Dorsolateral prefrontal cortex (tissue), 122 donors: ENCODE measurements at places on chromosomes 11 and 22. TPM values are rescaled to one million over a fixed set of nuclear protein-coding genes. Genes with fewer than 3 reads are reported as not detected.

The PGA5 gene
- total RNA-seq, result not detected

The MS4A15 gene
- total RNA-seq, result not detected

The TP53I11 gene
- 37.8 TPM for total RNA-seq

The PRODH gene
- total RNA-seq, result 60.9 TPM

The OR52H1 gene
- not detected for total RNA-seq

The ART5 gene
- total RNA-seq, result not detected

The OR8D4 gene
- 0.31 TPM for total RNA-seq

The HOATZ gene
- not detected for total RNA-seq

The SEZ6L gene
- 99.6 TPM for total RNA-seq

DNA sequence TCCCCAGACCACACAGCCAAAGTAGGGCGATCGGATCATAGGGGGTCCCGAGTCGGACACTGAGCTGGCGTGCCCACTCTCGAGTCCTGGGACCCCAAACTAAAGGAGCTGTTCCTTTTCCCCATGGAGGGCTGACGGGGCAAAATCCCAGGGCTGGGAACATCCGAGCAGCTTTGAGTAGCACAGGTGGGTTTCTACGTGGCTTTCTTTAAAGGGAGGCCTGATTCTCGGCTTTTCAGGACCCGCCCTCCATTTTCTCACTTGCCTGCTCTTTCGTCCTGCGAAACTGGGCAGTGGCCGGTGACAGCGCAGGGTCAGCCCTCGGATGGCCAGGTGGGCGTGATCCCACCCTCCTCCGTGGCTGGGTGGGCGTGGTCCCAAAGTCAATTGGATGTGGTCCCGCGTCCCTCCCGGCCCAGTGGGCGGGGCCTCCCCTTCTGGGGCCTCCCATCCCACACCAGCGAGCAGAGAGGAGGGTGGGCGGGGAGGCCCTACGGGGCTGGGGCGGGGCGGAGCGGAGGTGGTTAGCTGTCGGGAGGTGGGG is 17.5 kb upstream of the TXNRD2 start:
- DNase-seq, result no peak

DNA sequence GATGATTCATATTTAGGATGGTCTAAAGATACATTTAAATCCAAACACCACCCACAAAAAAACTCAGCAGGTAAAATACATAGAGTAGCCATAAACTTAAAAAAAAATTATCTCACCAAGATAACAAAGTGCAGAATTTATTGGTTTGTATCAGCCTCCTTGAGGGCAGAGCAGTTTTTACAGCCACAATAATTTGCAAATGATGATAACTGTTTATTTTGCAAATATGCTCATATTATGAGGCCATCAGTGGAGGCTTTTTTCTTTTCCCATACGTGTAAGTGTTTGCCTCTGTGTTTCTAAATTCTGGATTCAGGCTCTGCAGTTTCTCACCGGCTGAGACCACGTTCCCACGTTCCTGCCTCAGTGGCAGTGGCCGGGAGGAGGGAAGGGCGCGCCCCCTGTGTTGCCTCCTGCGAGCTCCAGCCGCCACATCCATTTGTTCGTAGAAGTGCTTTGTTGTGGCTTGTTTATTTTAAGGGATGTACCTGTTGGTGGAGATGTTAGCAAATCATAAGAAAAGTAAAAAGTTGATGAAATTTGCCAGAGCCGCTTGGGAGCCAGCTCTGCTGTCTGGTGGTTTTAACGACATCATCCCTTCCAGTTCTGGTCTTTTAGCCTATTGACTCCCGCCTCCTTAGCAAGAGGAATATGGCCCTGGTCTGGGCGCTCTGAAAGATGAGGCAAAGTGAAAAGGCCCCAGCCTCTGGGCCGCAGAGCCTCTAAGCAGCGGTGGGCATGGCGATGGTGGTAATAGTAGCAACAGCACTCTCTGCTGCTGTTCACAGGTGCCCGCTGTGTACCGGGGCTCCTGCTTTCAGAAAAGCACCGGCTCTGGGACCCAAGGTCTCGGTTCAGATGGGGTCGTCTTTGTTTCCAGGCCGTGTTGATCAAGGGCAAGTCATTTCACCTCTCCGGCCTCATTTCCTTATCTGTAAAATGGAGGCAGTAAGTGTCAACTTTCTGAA is 66.7 kb upstream of the PPARA start:
- peak; percentile 44 for DNase-seq

DNA sequence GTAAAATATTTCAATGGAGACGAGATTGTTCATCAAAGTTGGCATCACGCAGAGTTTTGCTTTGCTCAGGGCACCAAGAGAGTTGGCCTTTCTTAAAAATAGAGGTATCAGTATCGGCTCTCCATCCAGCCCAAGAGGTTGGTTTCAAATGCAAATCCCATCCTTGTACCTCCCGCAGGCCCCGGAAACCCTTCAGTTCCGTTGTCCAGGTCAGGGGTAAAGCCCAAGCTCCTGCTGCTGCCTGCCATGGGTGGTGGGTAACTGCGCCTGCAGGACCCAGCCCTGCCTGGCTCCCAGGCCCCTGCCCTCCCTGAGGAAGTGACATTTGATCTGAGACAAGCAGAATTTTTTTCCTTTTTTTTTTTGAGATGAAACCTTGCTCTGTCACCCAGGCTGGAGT is 49.3 kb upstream of the RTL6 start:
- no peak for DNase-seq

DNA sequence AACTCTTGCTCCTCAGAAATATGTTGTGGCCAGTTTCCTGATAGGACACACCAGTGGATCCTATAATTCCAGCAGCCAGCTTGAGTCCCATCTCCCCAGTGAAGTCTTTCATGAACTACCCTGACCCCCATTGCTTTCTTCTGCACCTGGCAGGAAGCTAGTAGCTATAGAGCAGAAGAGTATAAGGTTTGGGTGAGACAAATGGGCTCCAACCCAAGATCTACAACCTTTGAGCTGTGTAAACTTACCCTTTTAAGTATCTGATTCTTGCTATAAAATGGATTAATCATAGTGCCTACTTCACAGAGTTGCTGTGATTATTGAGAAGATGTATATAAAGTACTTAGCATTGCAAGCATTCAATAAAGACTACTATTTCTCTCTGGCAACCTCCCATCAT is 396.9 kb upstream of the CADM1 start:
- no peak for DNase-seq

- DNase-seq, result no peak
Observed at GRCh38 chr11:35165423-35166368, 26.7 kb downstream of the CD44 start.

DNA sequence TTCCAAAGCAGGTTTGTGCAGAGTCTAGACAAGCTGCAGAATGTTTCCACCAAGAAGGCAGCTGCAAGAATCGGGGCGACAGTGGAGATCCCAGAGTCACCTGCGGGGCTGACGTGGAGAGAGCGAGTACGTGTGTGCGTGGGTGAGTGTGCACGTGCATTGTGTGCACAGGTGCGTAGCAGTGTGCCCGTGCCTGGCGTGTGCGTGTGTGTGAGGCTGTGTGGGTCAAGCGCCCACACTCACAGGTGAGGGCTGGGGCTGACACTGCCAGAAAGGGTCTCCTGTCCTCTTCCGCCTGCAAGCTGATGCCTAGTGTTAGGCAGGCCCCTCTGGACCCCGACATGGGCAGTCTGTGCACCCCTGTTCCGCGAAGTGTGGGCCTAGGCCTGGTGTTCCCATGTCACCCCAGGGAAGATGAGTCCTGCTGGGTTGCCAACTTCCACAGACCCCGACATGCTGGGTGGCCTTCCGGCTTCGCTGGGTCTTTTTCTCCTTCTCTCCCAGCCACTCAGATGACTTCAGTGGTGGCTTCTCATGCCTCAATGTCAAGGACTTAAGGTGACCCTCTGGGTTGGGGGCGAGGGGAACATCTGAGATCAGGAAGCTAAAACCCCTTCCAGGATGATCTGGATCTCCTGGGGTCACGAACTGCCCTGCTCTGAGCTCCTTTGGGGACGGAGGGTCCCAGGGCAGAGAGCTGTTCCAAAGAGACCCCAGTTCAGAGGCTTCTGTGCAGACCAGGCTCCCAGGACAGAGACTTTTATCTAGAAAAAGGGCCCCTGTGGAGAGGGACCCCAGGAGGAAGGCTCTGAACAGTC is 10.4 kb upstream of the SYT8 start:
- no peak for DNase-seq

DNA sequence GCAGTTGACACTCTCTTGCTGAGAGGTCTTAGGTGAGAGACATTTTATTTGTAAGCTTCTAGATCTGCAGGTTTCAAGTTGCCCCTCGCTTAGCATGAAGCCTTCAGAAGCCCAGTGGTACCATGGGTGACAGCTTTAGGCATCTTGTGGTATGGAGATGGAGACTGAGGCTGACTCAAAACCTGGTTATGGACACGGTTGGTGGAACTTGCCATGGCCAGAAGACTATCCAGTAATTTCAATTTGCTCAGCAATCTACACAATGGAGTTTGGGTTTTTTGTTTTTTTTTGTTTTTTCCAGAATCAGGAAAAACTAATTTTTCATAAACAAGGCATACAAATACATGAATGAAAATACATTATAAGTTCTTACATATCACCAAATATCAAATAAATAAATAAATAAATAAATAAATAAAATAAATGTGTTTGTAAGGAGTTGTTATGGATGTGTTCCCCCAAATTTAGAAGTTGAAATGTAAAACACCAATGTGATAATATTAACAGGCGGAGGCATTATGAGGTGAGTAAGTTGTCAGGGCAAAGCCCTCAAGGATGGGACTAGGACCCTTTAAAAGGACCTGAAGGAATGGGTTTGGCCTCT is 22.6 kb downstream of the ETS1 start:
- no peak for DNase-seq

- no peak for DNase-seq
Observed at GRCh38 chr22:31584804-31585160, 77.2 kb downstream of the PISD start.

DNA sequence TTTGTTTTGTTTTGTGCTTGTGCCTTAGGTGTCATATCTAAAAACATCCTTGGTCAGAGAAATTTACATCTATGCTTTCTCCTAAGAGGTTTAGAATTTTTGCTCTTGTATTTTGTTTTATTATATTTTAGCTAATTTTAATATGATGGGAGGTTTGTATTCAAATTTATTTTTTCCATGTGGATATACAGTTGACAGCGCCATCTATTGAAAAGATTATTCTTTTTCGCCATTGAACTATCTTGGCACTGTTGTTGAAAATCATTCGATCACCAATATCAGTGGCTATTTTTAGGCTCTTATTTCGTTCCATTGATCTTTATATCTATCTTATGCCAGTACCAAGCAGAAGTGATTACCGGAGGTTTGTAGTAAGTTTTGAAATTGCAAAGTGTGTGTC is 510.3 kb downstream of the BRD1 start:
- DNase-seq, result no peak

- no peak for DNase-seq
Observed at GRCh38 chr22:27809700-27810608, 8.4 kb upstream of the MN1 start.

DNA sequence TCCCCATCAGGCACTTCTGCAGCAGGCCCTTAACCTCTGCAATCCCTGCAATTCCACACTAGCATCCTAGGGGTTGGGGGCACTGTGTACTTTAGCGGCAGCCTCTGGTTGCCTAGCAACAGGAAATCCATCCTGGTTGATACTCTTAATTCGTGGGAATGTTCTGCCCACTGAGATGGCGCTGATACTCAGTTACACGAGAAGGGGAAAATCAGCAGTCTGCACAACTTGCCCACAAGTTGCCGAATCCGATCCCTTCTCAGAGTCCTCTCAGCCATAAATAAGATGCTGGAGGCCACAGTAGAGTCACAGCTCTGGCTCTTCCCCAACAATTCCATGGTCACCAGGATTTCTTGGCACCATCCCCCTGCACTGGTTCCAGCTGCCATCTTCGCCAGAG is 57.6 kb upstream of the CRYBB3 start:
- no peak for DNase-seq

DNA sequence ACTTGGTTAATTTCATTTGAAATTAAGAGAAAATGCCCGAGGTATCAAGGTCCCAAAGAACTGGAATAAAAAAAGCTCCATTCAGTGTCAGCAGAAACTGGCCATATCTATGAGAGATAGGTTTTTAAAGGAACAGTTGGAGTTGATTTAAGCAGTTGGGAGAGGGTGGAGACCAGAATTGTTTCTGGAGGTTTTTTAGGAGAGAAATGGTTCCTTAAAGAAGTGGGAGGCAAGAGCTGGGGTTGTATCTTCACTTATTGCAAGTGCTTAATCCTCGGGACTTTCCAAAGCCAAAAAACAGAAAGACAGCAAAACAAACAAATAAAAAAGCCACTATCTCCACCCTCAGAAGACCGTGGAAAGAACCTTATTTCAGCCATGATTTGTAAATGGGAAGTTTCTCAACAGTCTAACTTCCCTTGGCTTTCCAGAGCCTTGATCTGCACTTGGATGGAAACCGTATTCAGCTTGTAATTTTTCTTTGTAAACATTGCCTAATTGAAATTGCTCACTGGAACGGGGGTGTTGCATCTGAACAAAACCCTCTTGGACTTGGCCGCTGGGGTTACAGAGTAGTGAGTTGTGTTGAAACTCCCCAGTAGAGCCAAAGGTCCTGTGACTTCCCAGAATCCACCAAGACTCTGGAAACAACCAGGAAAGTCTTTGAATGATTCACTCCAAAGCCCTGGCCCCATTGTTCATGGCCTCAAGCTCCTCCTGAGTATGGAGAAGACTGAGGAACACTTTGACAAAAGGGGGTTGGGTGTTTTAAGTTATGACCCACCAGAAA is 115.6 kb downstream of the SLC1A2 start:
- DNase-seq, result peak; percentile 38

- DNase-seq, result no peak
Observed at GRCh38 chr11:127492029-127492428, 491.5 kb upstream of the KIRREL3 start.

DNA sequence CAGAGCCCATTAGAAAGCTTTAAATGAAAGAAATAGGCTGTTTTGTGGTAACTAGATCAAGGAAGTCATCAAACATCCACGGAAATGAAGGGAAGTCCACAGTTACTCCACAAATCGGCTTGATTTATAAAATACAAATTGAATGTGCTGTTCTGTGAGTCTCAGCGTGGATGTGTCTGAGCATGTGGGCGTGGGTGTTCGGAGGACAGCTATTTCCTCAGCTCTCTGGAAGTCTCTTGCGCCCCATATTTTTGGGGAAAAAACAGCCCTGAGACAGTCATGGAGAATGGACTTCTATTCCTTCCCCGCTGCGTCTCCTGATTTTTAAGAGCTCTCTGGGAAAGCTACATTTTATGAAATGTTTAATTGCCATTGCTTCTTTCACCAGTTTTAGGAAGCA is 144.4 kb downstream of the EFCAB6 start:
- no peak for DNase-seq

- no peak for DNase-seq
Observed at GRCh38 chr11:60771879-60772525, 13.1 kb upstream of the MS4A10 start.

DNA sequence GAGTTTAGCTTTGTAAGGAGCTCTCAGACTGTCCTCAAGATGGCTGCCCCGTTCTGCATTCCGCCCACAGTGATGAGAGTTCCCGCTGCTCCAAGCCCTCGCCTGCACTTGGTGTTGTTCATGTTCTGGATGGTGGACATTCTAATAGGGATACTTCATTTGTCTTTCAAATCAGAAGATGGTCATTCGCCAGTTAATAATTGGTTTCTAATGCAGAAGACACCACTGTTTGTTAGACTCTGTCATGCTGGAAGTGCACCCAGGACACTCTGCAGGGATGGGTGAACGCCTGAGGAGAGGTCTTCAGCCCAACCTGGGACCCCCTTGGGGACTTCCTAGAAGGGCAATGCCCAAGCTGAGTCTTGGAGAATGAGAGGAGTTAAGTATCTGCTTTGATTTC is 836.4 kb downstream of the TBC1D22A start:
- no peak for DNase-seq

GRCh38 chr11:79427611-79428327 is 13.1 kb downstream of the TENM4 start:
- DNase-seq, result no peak

GRCh38 chr11:120556797-120557196 is 45.2 kb downstream of the GRIK4 start:
- no peak for DNase-seq
